Naive thymus-derived CD4-positive, alpha-beta T cell (primary cell): ENCODE measurements at places on chromosomes 3 and 15. TPM values are rescaled to one million over a fixed set of nuclear protein-coding genes. Genes with fewer than 3 reads are reported as not detected.

DNA sequence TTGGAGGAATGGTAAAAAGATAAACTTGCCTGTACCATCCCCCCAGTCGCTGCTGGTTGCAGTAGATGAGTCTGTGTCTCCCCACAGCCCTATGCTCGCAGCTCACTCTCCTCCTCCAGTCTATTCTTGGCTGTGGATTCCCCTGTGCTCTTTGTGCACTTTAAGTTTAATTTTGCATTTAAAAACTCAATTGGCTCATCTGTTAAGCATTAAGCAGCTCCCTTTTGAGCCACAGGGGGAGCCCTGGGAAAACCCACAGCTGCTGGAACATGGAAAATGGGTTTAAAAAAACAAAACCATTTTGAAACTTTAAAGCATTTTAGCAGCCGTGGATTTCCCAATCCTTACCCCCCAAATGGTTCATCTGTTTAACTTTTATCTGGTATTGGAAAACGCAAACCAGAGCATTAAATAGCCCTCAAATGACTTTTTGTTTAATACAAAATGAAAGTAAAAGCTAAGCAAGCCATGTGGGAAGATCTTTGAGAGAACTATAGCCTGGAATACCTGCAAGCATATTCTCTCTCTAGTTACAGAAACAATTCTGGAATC lies 536.9 kb downstream of the ZIC1 start:
- DNase-seq: no peak
- no peaks in the 10 kb centered on the region for H3K4me1 ChIP-seq
- H3K36me3 ChIP-seq: no peaks in the 10 kb centered on the region
- no peak overlapping the region for H3K4me3 ChIP-seq
- H3K27ac ChIP-seq: no peak overlapping the region

DNA sequence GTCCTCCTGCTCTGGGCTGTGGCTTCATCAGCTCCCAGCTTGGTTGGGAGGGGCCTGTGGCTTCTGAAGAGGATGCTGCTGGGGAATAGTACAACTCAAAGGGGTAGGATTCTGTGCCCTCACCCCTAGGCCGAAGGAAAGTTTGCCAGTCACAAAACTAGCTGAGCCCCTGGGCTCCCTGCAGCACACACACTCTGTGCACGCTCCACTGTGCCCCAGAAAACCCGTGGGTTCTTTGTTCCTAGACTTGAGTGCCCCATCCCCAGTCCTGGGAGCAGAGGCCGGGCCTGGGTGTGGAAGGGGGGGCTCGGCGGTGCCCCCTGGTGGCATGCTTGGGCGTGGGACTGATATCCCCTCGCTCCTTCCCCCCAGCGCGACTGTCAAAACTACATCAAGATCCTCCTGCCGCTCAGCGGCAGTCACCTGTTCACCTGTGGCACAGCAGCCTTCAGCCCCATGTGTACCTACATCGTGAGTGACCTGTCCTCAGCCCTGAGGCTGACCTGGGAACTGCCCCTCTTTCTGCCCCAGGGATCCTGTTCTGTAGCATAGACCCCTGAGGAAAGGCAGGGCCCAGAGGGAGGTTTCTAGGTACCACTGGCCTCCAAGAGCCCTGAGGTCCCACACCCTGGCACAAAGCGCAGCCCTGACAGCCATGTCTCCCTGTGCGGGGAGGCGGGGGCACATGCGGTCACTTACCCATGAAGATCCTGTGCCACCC lies 14.2 kb downstream of the CIB1 start:
- no peak overlapping the region for H3K4me3 ChIP-seq
- peaks cover 31% of the 10 kb centered on the region for H3K36me3 ChIP-seq
- peak; percentile 56 for DNase-seq

DNA sequence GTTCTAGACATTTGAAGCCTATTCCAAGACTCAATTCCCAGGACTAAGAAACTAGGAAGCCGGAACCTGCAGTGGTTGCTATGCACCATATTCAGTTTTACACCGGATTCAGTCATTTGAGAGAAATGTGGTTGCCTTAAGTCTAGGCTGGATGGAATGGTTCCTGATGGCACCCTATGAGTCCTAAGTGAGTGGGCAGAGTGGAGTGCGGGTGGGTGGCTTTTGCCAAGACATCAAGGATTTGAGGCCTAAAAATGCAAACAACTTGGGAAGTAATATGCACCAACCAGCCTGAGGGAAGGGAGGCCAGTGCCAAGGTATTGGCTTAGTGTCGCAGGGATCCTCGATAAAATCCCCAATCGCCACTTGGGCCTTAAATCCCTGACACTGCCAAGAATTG lies 4.2 kb upstream of the CD276 start:
- DNase-seq: no peak
- no peak overlapping the region for H3K27ac ChIP-seq
- peaks cover 4% of the 10 kb centered on the region for H3K27me3 ChIP-seq
- H3K4me1 ChIP-seq: peaks cover 4% of the 10 kb centered on the region

DNA sequence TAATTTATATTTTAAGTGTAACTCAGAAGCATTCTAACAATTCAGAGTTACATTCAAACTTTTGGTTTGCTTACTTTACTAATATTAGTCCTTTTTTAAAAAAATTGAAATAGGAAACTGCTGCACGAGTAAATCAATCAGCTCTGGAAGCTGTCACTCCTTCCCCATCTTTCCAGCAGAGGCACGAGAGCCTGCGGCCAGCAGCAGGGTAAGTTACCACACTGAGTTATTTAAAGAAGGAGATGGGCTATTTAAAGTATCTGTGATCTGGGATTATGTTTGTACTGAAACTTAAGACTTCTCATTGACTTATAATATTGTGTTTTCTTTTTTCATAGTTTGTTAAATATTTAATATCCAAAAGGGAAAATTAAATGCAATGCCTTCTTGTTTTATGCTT lies 29.3 kb downstream of the APPL1 start:
- no peak overlapping the region for H3K27ac ChIP-seq
- DNase-seq: no peak
- H3K4me1 ChIP-seq: no peaks in the 10 kb centered on the region
- peaks cover 10% of the 10 kb centered on the region for H3K36me3 ChIP-seq
- H3K27me3 ChIP-seq: no peaks in the 10 kb centered on the region

- peaks cover 39% of the 10 kb centered on the region for H3K4me1 ChIP-seq
- DNase-seq: no peak
- no peak overlapping the region for H3K4me3 ChIP-seq
Observed at GRCh38 chr15:92098869-92099268, 245.4 kb downstream of the SLCO3A1 start.

GRCh38 chr3:169746924-169747323 lies 17.9 kb downstream of the TERC start:
- no peaks in the 10 kb centered on the region for H3K27me3 ChIP-seq
- H3K36me3 ChIP-seq: no peaks in the 10 kb centered on the region
- no peak for DNase-seq
- H3K27ac ChIP-seq: no peak overlapping the region
- no peaks in the 10 kb centered on the region for H3K4me1 ChIP-seq
- H3K4me3 ChIP-seq: no peak overlapping the region

DNA sequence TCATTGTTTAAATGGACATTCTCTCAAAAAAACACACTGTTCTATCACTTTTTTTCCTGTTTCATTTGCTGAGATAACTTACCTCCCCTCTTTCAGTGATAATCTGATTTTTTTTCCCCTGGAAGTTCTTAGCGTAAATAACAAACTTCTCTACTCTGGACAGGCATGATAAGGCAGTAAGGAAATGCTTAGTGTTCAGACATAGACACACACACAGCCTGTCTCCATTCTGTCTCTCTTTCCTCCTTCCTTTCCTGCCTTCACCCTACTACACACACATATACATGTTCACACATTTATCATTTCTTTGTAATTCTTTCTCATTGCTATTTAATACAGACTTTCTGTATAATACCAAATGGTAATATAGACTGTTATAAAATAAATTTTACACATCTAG lies 470.8 kb upstream of the ROBO1 start:
- H3K4me3 ChIP-seq: no peak overlapping the region
- no peaks in the 10 kb centered on the region for H3K36me3 ChIP-seq
- H3K27me3 ChIP-seq: no peaks in the 10 kb centered on the region
- H3K4me1 ChIP-seq: no peaks in the 10 kb centered on the region
- no peak overlapping the region for H3K27ac ChIP-seq
- DNase-seq: no peak

GRCh38 chr3:10763248-10763620 lies 52.8 kb upstream of the SLC6A11 start:
- H3K4me1 ChIP-seq: no peaks in the 10 kb centered on the region
- H3K36me3 ChIP-seq: no peaks in the 10 kb centered on the region
- no peaks in the 10 kb centered on the region for H3K27me3 ChIP-seq
- H3K27ac ChIP-seq: no peak overlapping the region
- H3K4me3 ChIP-seq: no peak overlapping the region
- DNase-seq: no peak

- no peaks in the 10 kb centered on the region for H3K36me3 ChIP-seq
- no peak for DNase-seq
- no peak overlapping the region for H3K4me3 ChIP-seq
- no peaks in the 10 kb centered on the region for H3K27me3 ChIP-seq
Observed at GRCh38 chr3:169628567-169628966, 34.9 kb downstream of the MECOM start.

GRCh38 chr15:30065025-30065801 lies 17.5 kb upstream of the GOLGA8J start:
- DNase-seq: no peak
- H3K4me1 ChIP-seq: no peaks in the 10 kb centered on the region
- H3K4me3 ChIP-seq: no peak overlapping the region
- H3K27ac ChIP-seq: no peak overlapping the region

DNA sequence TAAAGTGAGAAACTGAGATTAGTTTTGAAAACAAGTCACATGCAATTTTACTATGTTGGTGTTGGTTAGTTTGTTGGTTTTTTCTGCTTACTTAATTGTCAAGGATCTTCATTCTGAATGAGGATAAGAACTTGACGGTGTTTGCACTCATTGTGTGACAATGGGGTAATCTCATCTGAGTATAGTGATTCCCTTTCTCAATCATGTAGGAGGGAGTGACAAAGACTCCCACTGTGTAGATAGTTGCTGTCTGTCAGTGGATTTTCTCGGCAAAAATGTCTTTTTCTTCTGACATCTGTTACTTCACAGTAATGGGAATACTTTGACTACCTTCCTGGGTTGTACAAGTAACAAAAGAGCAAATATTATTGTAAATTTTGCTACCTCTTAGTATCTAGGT lies 23.5 kb downstream of the KCNH8 start:
- no peak overlapping the region for H3K4me3 ChIP-seq
- H3K36me3 ChIP-seq: no peaks in the 10 kb centered on the region
- H3K4me1 ChIP-seq: no peaks in the 10 kb centered on the region
- no peaks in the 10 kb centered on the region for H3K27me3 ChIP-seq
- DNase-seq: no peak
- no peak overlapping the region for H3K27ac ChIP-seq

DNA sequence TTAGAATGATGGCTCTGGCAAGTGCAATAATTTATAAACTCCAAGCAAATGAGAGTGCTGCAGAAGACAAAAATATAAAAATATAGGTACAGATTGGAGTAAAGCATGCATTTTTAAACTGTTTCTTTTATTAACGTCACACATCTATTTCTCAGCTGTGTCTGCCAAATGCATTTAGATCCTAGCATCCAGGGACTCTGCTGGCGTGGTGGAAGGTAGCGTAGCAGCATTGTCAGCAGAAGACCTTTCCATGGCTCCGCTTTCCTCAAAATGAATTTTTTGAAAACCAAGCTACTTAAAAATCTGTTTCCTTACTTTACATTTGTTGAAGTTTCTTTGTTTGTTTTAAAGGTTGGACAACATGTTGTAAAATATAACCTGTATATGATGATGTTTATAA lies 16.3 kb upstream of the ATP10A start:
- H3K36me3 ChIP-seq: no peaks in the 10 kb centered on the region
- H3K4me1 ChIP-seq: no peaks in the 10 kb centered on the region
- no peak for DNase-seq
- H3K27ac ChIP-seq: no peak overlapping the region
- no peak overlapping the region for H3K4me3 ChIP-seq
- H3K27me3 ChIP-seq: no peaks in the 10 kb centered on the region

DNA sequence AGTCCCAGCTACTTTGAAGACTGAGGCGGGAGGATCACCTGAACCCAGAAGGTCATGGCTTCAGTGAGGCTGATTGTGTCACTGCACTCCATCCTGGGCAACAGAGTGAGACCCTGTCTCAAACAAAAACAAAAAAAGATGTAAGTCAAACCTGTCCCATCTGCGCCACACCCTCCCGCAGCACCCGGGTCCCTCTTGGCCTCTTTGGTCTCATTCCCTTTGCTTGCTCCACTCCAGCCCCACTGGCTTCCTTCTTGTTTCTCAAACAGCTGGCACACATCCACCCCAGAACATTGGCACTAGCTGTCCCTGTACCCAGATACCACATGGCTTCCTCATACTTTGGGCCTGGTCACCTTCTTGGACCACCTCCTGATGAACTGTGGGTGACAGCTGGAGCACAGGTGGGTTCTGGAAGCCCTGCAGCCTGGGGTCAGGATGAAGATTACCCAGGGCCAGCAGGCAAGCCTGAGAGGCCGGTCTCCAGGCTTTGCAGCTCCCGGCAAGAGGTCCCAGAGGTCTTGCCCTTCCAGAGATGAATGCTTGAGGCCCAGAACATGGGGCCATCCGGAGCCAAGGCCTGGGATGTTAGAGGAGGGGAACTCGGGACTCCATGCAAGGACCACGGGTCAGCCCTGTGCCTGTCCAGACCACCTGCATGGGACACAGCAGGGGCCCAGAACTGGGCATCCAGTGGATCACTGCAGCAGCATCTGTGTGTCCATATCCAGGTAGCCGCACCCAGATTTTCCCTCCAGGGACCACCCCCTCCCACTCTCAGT lies 10.9 kb upstream of the GATA2 start:
- no peak for DNase-seq
- no peak overlapping the region for H3K4me3 ChIP-seq
- H3K27ac ChIP-seq: no peak overlapping the region
- H3K36me3 ChIP-seq: no peaks in the 10 kb centered on the region
- H3K27me3 ChIP-seq: no peaks in the 10 kb centered on the region

The SYNM gene
- 0.21 TPM for polyA plus RNA-seq

The ASB14 gene
- polyA plus RNA-seq: 0.66 TPM

The LRRC34 gene
- 0.26 TPM for polyA plus RNA-seq

The NPAP1 gene
- not detected for polyA plus RNA-seq
